Hepatocyte (in vitro differentiated cells): ENCODE measurements at places on chromosomes 2 and 18. TPM values are rescaled to one million over a fixed set of nuclear protein-coding genes. Genes with fewer than 3 reads are reported as not detected.

GRCh38 chr18:23992089-23992940, 22.2 kb upstream of the TTC39C start:
- DNase-seq: no peak

The UGT1A3 gene
- not detected in 2 replicates for polyA plus RNA-seq

DNA sequence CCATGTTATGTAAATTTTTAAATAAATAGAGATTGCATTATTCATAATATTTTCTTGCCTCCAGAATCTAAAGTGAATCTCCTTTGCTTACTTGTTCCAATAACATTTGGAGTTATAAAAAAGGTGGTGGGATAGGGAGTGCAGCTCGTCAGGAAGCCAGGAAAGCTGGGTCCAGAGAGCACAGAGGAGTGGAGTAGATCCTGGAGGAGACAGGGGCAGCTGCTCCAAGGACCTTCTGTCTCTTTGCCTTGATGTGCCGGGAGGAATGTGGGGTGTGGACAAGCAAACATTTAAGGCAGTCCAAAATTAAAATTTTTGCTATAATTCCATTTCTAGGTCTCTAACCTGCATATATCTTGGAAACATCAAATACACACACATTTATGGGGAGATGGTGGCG, 29.3 kb downstream of the HAUS1 start:
- DNase-seq: no peak

GRCh38 chr2:207901829-207902228, 123.5 kb downstream of the PLEKHM3 start:
- DNase-seq: no peak

The SIX2 gene
- 1.1 and 1.3 TPM in 2 replicates for polyA plus RNA-seq

DNA sequence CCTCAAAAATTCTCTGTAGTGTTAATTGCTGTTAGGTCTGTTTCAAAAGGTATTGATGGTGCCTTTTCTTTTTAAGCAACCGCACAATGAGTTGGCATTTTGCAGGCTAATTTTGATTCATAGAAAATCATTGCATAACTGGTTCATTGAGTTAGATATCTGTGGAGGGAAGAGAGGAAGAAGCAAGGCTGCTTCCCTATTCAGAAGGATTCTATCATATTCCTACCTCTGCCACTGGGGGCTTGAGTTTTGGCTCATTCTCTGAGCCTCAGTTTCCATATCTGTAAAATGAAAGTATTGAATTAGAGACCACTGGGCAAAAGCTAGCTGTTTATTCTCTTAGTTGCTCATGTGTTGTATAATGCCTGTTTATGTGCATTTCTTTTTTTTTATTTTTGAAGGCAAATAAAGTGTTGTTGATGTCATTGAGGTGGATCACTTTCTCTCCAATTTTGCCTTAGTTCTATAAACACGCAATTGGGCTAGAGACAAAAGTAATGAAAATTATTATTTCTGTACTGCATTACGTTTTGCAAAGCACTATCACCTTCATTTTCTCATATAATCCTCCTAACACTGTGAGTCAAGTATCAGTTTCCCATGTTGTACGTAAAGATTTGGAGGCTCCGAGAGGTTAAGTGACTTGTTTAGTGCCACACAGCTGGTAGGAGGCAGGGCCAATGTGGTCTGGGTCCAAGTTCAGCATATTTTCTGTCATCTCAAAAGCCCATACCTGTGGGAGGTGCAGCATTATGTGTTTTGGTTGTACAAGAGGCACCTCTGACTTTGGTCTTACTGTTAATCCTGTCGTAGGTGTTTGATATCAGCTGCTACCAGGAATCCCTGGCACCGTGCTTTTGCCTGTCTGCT, 5.9 kb downstream of the TRIB2 start:
- no peak for DNase-seq

DNA sequence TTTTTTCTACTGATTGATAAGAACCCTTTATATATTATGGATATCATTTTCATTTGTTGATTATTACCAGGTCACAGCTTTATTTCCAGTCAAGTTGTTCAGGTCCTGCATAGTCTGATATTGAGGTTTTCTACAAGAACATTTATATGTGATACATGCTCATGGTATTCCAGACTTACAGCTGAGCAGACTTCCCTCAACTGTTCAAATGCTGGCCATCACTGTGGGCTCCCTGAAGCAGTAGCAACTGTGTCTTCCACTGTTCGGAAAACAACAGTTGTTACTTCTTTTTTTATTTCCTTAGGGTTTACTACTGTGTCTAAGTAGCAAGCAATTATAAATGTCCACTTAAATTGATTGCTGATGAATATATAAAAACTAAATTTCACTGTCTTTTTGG, 79.5 kb downstream of the DGKD start:
- no peak for DNase-seq

The EPHA4 gene
- polyA plus RNA-seq: 7.8 and 8.8 TPM in 2 replicates

The CKAP2L gene
- 5.0 and 7.2 TPM in 2 replicates for polyA plus RNA-seq
